ENCODE measurements at places on chromosomes 16 and 17.

DNA sequence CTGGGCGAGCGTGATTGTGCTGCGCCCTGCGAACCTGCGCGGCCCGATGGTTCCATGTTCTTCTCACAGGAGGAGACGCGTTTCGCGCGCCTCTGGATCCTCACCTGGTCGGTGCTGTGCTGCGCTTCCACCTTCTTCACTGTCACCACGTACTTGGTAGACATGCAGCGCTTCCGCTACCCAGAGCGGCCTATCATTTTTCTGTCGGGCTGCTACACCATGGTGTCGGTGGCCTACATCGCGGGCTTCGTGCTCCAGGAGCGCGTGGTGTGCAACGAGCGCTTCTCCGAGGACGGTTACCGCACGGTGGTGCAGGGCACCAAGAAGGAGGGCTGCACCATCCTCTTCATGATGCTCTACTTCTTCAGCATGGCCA, 1.0 kb downstream of the FZD2 start:
- DNase-seq: no peak

- DNase-seq: peak; percentile 35
Observed at GRCh38 chr17:17125136-17126084, 80.7 kb downstream of the PLD6 start.

DNA sequence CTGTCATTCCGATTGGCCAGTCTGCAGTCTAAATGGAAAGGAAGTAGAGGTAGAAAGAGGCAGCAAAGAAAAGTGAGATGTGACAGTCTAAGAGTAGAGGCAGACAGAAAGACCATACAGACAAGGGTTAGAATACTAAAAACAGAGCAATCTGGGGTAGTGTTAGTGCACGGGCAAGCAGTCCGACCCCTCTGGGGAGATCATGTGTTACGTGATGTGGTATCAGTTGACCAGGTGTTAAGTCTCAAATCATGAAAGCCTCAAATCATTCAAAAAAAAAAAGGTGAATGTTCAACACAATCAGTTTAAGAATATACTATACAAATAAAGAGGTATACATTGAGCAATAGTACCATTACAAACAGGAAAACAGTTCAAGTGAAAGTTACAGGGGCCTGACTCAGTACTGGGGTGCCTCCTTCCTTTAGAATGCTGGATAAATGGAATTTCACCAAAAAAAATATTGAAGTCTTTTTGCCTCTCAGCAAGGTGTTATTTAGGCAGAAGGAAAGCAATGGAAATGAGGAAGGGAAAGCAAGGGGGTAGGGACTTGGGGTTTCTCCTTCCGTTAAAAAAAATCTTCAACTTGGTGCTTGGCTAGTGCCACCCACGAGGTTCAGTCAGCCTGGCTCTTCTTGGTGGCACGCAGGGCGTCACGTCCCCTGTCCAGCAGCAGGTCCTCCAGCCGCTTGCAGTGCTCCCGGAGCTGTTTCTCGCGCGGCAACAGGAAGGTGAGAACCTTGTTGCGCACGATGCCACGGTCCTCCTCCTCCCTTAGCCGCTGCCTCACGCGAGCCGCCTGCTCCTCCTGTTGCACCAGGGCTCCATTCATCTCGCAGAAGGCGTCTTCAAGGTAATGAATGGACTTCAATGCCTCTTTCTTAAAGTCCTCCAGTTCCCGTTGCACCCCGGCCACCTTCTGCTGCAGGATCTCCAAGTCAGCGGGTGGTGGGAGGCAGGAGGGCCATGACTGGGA, 616 bp downstream of the CCDC182 start:
- DNase-seq: no peak

GRCh38 chr17:10687499-10687898, 9.8 kb downstream of the SCO1 start:
- DNase-seq: no peak

DNA sequence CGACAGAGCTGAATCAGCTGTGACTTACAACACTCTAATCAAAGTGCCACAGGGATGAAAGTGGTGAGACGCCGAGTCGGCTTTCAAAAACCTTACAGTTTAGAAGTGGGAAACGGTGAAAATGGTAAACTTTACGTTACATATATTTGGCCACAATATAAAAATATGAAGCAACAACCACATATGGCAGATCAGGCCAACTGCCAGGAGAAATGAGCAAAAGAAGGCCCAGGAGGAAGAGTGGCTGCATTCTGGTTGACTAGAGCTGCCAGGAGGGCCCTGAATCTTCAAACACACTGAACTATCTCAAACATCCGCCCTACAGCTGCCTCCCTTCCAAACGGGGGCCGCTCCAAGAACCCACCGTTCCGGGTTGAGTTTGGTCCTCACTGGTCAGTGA, 56.3 kb downstream of the MRM3 start:
- no peak for DNase-seq

GRCh38 chr17:9237661-9238301, 216.5 kb downstream of the NTN1 start:
- no peak for DNase-seq

DNA sequence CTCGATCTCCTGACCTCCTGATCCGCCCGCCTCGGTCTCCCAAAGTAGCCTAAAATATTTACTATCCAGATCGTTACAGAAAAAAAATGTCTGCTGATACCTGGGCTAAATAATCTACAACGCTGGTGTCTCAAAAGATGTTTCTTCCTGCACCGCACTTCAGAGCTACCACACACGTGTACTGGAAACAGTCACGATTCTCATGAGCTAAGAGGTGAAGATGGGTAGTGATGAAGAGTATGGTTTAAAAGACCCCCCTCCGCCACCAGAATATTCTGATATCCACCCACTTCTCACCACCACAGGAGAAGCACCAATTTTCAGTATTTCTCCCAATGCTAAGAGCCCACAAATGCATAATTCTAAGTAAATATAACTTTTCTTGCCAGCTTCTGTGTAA, 50.2 kb downstream of the SMG6 start:
- DNase-seq: no peak

- DNase-seq: no peak
Observed at GRCh38 chr16:55943267-55943666, 68.1 kb upstream of the CES5A start.

DNA sequence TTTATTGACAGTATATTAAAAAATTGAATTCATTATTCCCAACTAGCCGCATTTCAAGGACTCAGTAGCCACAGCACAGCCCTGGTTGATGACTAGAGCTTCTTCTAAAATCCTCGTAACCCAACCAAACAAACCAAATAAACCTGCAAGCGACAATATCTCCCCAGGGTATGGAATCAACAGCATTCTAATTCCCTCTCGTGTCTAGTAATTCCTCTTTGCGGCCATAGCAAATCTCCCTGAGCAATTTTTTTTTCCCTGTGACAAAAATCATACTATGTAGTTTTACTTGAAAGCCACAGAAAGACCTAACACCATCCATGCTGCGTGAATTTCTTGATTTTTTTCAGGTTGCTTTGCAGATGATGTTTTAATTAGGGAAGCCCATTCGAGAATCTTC, 143.4 kb upstream of the MYOCD start:
- DNase-seq: no peak

DNA sequence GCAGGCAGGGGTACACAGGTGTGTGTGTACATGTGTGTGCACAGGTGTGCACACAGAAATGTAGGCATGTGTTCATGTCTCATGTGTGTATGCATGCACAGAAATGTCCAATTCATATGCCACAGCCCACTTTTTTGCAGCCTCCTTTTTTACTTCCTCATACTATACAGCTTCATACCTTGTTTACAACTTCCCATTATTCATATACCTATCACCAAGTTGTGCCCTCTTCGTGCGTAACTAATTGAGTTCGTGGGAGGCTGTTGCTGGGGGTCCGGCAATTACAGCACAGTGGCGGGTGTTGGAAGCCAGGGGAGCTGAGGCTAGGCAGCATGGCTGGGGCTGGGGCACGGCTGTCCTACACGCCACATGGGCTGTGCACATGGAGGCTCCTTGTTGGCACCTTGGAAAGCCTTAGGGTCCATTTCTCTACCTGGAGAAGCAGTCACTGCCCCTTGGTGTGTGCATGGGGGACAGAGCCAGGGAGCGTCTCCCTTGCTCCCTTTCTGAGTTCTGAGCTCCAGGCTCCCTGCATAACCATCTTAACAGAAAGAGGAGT, 266.7 kb downstream of the ENGASE start:
- no peak for DNase-seq

DNA sequence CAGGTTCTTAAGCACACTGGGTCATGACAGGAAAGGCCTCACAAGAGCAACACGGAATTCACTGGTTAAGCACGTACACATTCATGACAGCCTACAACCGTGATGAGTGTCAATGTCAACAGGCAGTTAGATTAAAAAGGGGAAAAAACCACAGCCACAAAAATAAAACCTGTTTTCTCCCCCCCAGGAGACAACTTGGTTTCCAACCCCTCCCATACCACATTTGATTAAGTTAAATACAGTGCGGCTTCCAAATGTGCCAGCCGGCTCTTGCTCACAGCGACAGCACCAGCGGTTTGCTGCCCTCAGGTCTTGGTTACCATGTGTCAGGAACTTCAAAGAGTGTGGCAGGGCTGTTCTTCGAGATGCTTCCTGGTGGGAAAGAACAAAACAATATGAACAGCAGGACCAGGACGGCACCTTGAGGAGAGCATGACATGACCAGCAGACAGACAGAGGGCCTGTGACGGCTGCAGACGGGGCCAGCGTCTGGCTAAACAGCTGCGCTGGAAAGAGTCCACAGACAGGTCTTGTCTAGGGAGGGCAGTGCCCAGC, 193.6 kb downstream of the PARN start:
- peak; percentile 23 for DNase-seq

DNA sequence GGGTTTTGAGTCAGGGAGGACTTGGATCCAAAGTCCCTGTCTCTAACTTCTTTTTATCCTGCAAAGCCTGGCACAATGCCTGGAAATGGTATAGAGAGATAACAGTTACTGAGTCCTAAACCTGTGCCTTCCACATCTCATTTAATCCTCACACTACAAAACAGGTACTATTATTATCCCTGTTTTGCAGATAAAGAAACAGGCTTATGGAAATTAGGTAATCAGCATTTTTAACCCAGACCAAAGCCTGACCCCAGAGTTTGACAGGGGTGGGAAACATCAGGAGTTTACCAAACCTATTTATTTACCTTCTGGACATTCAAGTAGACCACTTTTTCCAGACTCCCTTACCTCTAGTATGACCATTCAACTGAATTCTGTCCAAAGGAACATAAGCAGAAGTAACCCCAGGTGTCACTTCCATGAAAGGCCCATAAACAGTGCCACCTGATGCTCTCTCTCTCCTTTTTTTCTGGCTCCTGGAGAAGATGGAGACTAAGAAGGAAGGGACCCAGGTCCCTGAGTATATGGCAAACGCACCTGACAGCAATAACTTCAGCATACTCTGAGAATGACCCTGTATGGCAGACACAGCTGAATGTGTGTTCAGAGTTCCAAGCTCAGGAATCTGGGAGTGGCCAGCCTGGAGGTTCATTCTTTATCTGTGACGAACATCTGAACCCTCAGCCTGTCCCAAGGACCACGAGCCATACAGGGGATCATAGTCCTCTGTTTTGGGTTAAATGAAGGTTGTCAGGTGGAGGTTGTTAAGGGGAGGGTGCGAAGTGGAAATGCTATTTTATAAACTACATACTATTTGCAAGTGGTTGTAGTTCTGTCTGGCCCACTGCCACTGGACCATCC, 62.7 kb downstream of the HLF start:
- no peak for DNase-seq

GRCh38 chr17:18860161-18860972, 2.4 kb downstream of the PRPSAP2 start:
- DNase-seq: peak; percentile 37

DNA sequence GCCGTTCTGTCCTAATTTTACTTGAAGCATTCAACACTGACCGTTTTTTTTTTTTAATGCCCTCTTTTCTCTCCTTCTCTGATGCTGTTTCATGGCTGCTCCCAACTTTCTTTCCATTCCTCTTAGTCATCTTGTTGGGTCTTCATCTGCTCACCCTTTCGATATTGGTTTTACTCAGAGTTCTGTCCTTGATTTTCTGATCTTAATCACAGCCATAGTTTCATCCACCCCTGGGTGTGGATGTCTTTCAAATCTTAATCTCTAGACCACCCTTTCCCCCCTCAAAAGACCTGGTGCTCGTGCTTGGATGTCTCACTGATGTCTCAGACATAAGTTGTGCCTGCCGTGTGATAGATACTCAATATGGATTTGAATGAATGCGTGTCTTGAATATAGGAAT, 22.4 kb downstream of the NDEL1 start:
- no peak for DNase-seq

GRCh38 chr17:77318491-77319210, 177.9 kb downstream of the SEC14L1 start:
- no peak for DNase-seq

- DNase-seq: peak; percentile 88
Observed at GRCh38 chr17:2049333-2050299, 5.3 kb upstream of the HIC1 start.

DNA sequence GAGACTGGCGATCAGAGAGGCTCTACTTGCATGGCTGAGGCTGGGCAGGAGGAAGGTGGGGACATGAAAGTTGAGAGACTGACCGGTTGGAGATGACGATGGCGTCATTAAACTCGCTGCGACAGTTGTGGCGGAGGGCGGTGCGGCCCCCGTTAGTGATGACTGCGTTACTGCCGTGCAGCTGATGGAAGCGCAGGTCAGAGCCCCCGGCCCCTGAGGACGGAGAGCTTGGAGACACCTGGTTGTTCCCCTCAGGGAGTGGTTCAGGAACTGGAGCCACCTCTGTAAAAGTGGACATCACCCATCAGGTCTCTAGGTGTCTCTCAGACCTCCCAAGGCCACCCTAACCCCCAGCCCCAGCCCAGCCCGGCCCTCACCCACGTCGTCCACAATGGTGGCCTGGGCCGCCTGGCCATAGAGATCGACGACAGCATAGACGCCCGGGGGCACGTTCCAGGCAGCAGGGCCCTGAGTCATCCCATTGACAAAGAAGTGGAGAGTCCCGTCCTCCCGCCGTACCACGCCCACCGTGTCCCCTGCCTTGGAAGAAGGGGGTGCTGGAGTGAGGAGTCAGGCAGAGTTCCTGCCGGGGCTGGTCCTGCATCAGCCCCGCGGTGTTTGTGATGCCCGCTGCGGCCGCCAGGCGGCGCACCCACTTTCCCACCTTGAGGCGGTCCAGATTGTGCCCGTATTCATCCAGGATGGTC, 5.3 kb downstream of the NEURL4 start:
- DNase-seq: peak; percentile 71

Measured in activated CD4-positive, alpha-beta T cell treated with anti-CD3 and anti-CD28 coated beads, Interleukin-2, amount 10 ng/mL, durations not matched to agents 7 days and 5 days (primary cell).